ENCODE measurements at places on chromosomes 12 and 14.

DNA sequence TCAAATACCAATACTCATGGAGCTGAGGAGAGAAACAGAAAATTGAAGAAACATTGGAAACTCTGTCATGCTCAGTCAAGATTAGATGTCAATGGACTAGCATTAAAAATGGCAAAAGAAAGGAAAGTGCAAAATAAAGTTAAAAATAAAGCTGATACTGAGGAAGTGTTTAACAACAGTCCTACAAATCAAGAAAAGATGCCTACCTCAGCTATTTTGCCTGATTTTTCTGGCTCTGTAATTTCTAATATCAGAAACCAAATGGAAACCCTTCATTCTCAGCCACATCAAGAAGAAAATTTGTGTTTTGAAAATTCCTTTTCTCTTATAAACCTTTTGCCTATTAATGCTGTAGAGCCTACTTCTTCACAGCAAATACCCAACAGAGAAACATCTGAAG is 40.5 kb downstream of the METTL25 start:
- DNase-seq, result no peak

GRCh38 chr14:38385836-38386235 is 129.9 kb upstream of the CLEC14A start:
- DNase-seq, result no peak

DNA sequence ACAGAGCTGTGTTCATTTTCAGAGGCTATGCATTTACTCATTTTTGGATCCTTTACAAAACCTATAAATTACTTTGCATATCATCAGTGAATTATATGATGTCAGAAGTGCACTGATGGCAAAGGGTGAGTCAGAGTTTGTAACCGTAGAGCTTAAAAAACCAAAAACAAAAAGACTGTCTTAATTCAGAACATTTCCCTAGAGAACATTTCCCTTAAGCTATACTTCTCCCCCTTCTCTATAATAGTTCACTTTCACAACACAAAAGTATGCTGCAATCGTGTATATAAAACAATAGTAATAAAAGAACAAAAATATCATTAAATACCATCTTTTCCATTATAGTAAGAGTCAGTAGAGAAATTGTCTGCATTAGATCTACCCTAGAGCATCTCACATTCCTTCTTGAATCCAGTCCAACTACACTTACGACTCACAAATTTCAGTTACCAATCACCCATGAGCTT is 934.9 kb downstream of the LRFN5 start:
- DNase-seq, result no peak

GRCh38 chr12:108582509-108582908 is 15.4 kb downstream of the TMEM119 start:
- DNase-seq, result no peak

GRCh38 chr12:11863988-11864387 is 206.8 kb upstream of the BCL2L14 start:
- DNase-seq, result no peak

DNA sequence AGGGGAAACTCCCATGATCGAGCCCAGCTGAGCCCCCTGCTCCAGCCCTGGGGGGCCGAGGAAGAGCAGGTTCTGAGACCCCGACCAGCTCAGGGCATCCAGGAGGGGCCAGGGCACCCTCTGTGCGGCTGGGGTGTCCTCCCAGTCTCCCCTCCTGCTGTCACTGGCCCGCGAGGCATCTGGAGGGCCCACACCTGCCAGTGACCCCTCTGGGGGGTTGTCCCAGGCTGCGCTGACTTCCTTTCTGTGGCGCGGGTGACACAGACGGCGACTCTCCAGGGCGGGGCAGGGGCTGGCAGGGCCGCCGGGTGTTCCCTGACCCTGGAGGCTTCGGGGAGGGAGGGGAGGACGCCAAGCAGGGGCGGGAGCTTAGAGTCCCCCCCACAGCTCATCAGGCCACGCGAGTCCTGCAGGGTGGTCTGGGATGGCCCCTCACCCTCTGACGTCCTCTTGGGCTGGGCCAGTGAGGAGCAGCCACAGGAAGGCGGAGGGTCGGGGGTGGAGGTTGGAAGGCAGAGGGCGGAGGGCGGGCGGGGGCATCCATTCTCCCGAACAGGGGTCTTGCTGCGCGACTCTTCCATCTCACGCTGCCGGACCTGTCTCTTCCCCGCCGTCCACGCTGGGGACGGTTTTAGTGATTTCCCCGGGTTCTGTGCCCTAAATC is 38.6 kb upstream of the FBRSL1 start:
- DNase-seq, result no peak

DNA sequence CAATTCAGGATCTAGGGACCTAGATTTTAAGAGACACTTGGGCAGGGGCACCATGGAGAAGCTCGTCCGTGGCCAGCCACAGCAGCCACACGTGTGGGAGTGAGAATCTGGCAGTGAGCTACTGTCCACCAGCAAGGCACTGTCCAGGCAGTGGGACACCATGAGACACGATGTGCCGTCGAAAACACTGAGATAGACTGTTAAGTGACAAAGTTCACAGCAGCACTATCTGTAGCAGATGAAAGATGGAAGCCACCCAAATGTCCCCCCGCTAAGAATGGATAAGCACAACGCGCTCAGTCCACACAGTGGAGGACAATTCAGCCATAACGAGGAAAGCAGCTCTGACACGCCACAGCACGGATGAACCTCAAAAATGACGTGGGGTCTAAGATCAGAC is 19.7 kb downstream of the RILPL1 start:
- no peak for DNase-seq

DNA sequence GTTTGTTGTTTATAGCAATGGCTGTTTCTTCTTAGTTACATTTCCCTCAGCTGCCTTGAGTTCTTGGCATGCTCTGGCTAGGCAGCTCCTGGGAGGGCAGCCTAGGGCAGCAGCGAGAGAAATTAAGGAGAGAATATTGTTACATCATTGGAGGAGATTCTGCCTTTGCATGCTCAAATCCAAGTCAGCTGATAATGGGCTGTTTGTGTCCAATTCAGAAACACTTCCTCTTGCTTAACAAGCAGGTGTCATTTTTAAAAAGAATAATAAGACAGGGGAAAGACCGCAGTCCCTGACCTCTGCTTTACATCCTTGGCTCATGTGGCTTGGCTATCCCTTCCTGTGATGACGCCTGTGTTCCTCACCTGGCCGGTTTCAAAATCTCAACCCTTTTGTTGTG is 76.9 kb downstream of the ESR2 start:
- no peak for DNase-seq

DNA sequence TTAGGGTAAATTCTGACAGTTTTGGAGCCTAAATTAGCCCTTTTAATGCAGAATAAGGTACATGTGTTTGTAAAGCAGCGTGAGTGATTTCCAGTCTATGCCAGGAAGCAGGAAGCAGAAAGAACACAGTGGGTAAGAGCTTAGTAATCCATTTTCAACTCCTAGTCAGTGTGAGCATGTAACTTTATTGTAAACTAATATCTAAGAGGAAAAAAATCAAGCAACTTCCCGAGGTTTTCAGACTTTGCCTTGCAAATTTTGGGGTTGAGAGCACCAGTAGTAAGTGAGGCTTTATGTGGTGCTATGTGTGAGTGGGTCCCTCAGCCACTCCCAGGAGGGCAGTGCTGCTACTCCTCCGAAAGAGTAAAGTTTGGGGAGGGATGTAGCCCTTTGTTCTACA is 2.9 kb downstream of the CIPC start:
- DNase-seq, result no peak

DNA sequence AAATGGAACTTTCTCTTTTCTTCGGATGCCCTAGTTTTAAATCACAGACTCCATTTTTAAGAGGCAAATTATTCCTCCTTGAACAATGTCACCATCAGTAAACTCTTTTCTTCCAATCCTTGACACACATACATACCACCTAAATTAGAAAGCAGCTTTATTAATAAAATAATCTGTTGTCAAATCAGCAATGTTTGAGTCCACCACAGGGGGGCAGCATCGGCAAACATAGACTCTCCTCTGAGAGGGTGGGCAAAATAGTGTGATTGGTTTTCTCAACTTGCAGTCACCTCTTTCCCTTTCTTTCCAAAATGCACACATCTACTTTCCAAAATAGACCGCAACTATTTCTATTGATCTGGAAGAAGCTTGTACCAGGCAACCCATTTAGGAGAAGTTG is 438.4 kb upstream of the OR4E1 start:
- DNase-seq, result peak; percentile 41

GRCh38 chr12:115017346-115017745 is 333.4 kb upstream of the TBX3 start:
- no peak for DNase-seq

GRCh38 chr14:103139132-103140025 is 16.1 kb downstream of the TNFAIP2 start:
- no peak for DNase-seq

DNA sequence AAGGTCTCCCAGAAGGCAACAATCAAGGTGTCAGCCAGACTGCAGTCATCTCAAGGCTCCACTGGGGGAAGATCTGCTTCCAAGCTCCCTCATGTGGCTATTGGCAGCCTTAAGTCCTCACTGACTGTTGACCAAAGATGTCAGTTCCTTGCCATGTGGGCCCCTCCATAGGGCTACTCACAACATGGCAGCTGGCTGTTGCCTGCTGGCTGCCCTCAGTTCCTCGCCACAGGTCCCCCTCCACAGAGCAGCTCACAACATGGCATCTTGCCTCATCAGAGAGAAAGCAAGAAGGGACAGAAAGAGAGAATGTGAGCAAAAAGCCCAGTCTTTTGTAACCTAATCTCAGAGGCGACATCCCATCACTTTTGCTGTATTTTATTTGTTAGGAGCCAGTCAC is 34.4 kb upstream of the EGLN3 start:
- no peak for DNase-seq

GRCh38 chr12:11863478-11863906 is 207.2 kb upstream of the BCL2L14 start:
- DNase-seq, result no peak

- no peak for DNase-seq
Measured at GRCh38 chr12:15562263-15562662, 226.9 kb downstream of the EPS8 start.

DNA sequence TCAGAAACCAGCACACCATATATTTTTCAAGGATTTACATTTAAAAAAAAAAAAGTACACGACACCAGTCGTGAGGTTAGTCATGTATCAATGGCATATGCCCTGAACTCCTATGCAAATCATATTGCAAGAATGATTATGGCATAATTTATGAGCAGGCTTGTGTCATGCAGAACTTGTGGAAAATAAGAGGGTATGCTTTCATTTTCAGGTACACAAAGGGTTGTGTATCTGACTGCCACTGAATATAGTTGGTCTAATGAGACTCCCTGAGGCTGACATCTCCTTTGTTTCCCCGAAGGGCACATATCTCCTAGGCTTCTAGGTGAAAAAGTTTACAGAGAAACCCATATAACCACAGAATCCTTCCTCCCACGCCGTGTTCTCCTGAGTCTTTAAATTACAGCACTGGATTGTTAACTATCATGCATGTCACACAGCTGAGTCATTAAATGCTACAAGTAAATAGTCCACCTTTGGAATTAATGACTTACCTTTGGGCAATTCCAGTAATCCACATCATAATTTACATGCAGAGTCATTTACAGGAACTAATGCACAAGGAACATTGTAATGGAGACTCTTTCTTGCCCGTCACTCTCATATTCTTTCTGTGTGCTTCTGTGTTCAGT is 356.7 kb upstream of the DIO2 start:
- DNase-seq, result no peak

- no peak for DNase-seq
Measured at GRCh38 chr12:46126050-46126727, 135.8 kb upstream of the SCAF11 start.

- no peak for DNase-seq
Measured at GRCh38 chr12:54051026-54051842, 2.4 kb upstream of the HOXC4 start.

GRCh38 chr14:75422169-75422568 is 5.7 kb upstream of the JDP2 start:
- no peak for DNase-seq

DNA sequence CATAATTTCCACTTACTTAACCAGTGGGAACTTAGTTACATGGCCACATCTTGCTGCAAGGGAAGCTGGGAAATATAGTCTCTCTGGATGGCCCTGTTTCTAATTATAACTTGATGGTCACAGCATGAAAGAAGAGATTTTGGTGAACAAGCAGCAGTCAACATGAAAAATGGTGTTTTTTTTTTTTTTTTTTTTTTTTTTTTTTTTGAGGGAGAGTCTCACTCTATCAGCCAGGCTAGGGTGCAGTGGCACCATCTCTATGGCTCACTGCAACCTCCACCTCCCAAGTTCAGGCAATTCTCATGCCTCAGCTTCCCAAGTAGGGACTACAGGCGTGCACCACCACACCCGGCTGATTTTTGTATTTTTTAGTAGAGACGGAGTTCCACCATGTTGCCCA is 10.8 kb downstream of the SRGAP1 start:
- DNase-seq, result no peak

- DNase-seq, result no peak
Measured at GRCh38 chr12:88413646-88414045, 166.6 kb downstream of the KITLG start.
